ENCODE measurements at places on chromosomes 3 and 15.

DNA sequence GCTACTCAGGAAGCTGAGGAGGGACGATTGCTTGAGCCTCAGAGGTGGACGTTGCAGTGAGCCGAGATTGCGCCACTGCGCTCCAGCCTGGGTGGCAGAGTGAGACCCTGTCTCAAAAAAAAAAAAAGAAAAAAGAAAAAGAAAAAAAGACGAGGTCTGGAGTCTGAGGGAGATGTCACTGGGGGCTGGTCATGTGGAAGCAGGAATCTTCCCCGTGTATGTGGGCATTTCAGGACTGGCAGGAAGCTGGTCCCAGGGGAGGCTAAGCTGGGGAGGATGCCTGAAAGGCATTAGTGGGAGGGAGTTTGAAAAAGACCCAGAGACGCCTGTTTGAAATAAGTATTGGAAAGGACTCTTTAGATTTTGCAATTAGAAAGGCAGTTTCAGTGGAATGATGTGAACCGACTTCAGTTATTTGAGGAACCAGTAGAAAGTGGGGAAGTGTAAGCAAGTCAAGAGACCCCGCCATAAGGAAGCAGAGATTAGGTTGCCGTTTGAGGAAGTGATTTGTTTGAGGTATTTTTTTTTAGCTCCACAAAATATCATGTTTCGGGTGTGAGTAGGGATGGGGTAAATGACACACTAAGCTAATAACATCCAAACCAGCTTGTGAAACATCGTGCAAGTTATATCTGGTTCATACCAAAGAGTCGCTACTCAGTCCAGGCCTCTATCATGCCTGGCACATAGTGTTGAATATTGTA, 55.5 kb downstream of the ST6GAL1 start:
- DNase-seq = no peak

DNA sequence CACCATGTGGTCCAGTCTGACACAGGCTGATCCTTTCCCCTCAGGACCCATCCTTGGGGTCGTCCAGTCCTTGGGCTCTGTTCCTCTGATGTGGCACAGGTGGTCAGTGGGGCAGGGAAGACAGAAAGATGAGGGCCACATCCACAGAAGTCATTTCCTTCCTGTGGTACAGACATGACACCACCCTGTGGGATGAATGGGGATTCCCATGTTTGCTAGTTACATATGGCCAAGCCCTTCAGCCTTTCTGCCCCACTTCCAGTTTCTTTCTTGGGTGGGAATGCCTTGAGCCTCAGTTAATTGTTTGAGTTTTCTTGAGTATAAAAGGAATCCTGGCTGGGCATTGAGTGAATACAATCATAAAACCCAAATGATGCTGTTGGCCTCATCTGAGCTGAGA, 284.7 kb upstream of the CTDSPL start:
- no peak for DNase-seq

DNA sequence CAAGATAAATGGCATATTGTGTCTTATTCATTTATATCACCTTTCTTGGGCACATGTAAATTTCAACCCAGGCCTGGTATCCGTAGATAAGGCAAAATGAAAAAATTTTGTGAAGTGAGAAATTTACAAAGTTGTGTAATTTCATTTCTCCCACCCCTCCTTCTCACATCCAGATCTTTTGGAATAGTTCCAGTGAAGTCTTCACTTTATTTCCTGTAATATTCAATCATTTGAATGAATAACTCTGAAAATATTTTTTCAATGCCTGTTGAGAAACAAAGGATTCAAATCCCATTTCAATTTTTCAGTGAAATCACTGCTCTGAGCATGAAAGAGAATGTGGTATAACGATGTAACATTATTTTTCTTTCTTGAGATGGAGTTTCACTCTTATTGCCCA, 53.4 kb downstream of the BTLA start:
- DNase-seq = no peak

GRCh38 chr3:110423276-110423675, 648.3 kb upstream of the NECTIN3 start:
- DNase-seq = no peak

GRCh38 chr3:78368636-78369345, 1328.9 kb downstream of the ROBO2 start:
- DNase-seq = no peak

GRCh38 chr15:80343554-80343992, 60.6 kb upstream of the ARNT2 start:
- DNase-seq = no peak

DNA sequence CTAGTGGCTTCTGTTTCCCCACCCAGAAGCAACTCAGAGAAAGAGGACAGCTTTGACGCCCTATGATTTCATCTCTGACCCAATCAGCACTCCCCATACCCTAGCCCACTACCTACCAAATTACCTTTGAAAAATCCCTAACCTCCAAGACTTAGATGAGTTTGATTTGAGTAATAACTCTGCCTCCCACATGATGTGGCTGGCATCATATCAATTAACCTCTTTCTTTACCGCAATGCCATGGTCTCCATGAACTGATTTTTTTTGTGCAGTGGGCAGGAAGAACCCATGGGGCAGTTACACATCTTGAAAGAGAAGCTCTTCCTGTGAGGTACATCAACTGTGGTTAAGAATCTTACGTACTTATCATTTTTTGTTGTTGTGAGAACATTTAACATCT, 25.5 kb upstream of the APOD start:
- no peak for DNase-seq

DNA sequence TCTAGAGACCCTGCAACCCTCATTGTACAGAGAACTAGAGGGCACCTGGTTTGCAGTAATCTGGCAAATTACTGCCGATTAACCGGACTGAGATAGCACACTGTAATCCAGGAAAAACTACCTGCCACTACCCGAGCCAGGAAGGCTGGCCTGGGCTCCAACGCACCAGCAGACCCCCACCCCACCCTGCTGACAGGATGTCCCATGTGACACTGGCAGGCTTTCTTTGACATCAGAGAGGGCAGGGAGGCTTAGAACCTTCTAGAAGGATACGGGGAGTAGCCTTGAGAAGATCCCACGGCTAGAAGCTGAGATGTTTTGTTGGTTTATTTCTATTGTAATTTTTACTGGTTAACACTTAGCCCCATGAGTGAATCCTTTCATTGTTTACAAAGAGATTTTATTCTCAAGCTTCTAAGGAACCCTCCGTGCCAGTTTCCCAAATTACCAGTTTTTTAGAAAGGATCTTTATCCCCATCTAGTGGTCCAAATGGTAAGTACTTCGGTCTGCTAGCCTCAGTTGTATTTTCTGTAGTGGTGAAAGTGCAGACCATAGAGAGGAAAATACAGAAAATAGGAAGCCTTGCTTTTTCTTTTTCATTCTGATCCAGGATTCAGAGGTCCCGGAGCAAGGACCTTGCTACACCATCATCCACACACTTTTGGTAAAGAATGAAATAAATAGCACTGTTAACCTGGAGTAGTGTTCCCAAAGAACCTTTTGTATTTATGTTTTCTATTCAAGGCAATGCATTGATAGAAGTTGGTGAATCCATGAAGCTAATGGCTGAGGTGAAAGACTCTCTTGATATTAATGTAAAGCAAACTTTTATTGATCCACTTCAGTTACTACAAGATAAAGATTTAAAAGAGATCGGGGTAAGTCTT, 81.9 kb upstream of the ADAMTSL3 start:
- no peak for DNase-seq

DNA sequence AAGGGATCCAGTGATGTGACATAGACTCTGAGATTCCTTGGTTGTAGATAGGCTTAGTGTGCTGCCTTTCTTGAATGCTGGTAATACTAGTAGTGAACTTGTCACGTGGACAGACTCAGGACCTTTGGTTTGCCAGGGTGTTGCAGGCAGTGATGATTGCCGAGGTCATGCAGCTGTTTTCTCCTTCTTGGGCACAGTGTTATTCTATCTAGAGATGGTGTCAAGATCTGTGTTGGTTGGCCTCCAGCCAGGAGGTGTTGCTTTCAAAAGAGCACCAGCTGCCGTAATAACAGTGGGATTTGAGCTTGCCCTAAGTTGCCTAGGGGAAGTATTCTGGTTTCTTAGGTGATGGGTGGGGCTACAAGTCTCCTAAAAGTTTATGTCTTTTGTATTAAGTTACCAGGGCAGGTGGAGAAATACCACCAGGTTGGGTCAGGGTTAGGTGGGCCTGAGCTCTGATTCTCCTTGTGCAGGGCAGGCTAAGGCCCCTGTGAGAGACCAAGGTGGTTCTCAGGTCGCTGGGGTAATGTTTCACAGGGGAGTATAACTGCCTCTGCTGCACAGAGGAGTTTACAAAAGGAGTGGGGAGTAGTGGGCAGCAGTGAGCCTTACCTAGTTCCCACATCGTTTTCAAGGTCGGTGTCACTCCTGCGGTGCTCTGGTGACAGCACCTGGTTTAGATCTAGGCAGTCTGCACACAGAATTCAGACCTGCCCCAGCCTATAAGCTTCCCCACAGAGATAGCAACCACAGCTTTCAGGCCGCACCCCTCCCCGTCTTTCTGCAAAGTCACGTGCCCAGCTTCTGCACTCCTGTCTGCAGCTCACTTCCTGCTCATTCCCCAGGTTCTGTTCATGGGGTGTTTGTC, 350.3 kb downstream of the DOCK3 start:
- peak; percentile 66 for DNase-seq

DNA sequence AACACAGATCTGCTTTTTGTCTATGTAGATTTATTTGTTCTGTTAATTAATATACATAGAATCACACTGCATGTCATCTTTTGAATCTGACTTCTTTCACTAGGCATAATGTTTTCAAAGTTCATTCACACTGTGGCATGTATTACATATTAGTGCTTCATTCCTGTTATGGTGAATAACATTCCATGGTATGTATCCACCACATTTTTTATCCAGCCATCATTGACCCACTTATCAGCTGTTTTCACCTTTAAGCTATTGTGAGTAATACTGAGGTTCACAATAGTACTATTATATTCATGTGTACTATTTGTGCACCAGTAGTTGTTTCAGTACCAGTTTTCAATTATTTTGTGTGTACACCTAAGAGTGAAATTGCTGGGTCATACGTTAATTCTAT, 230.6 kb upstream of the CNTN3 start:
- DNase-seq = no peak

DNA sequence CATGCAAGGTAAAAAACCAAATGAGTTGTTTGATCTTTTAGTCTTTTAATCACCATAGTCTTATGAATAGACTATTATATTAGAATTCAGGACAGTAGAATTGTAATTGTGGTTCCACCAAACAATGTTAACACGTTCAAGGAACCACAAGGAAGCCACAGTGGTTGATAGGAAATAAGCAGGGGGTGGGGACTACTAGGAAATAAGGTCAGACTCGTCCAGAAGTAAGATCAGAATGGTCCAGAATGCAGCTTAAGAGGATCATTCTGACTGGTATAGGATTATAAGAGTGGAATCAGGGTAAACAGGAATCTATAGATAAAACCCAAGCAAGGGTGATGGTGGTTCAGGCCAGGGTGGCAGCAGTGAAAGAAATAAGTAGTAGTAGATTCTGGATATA, 7.5 kb downstream of the MYNN start:
- no peak for DNase-seq

GRCh38 chr15:25391971-25392721, 46.7 kb downstream of the UBE3A start:
- no peak for DNase-seq

DNA sequence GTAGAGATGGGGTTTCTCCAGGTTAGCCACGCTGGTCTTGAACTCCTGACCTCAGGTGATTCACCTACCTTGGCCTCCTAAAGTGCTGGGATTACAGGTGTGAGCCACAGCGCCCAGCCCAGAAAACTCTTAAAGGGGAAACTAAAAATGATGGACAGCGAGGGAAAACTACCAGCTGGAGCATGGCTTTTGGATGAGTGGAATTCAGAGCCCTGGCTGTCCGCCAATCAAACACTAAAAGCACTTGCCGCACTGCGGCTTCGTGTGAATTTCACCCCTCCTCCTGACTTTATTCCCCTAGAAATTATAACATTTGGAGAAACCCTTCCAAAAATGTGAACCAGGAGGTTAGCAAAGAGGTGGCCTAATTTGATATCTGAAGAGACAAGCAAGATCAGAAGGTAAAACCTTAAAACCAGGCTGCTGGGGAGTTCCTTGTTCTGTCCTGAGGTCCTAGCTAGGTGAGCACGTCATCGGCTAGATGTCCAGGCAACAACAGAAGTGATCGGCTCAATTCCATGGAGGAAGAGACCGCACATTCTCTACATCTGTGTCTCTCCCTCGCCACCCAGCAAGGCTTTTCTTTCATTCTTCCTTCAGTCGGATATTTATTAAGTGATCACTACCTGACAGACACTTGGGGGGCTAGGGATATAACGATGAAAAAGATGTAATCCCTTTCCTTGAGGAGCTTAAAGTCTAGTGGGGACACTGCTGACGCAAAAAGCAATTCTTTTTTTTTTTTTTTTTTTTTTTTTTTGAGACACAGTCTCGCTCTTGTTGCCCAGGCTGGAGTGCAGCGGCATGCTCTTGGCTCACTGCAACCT, 1.7 kb downstream of the TM4SF19 start:
- DNase-seq = no peak

DNA sequence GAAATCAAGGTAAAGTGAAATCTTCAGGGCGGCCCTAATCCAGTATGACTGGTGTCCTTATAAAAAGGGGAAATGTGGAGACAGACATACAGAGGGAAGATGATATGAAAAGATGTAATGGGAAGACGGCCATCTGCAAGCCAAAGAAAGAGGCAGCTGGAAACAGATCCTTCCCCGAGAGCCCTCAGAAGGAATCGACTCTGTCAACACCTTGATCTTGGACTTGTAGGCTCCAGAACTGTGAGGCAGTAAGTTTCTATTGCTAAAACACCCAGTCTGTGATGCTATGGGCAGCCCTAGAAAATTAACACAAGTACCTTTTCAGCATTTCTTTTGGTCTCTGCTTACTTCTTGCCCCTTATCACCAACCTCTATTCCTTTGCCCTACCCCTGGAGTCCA, 174.7 kb upstream of the TPM1 start:
- no peak for DNase-seq

DNA sequence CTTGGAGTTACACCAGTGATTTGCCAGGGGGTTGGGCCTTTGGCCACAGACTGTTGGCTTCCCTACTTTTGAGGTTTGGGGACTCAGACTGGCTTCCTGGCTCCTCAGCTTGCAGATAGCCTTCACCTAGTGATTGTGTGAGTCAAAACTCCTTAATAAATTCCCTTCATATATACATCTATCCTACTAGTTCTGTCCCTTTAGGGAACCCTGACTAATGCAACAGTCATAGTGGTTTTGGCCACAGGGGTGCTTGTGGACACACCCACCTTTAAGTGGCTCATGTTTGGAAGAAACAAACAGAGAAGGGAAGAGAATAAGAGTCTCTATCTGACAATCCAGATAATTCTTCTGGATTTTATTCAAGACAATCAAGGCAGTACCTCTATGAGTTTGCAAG, 457.7 kb downstream of the EPHA3 start:
- no peak for DNase-seq

DNA sequence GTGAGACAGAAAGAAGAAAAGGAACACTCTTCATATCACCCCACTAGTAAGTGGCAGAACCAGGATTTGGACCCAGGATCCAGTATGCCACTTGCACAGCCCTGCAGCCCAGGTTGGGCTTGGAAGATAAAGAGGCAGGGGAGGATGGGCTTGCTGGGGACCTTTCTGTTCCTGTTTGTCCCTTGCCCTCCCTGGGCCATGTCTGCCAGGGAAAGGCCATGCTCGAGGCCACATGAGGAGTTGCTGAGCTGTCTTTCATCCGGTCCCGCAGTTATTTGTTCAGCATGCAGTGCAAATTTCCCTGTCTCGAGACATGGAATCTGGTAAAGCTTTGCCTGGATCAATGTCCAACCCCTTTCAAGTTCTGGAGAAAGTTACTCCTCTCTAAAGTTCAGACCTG, 116.0 kb upstream of the MRPS22 start:
- no peak for DNase-seq

GRCh38 chr15:40241269-40242212, 2.7 kb downstream of the PAK6 start:
- DNase-seq = peak; percentile 49

Measured in activated CD8-positive, alpha-beta memory T cell treated with anti-CD3 and anti-CD28 coated beads, Interleukin-2, amount 50 U/mL, for 48 hours (primary cell).